ENCODE measurements at places on chromosomes 5 and 9.

GRCh38 chr5:122653087-122654017 is 121.5 kb upstream of the SNX2 start:
- no peak for DNase-seq

DNA sequence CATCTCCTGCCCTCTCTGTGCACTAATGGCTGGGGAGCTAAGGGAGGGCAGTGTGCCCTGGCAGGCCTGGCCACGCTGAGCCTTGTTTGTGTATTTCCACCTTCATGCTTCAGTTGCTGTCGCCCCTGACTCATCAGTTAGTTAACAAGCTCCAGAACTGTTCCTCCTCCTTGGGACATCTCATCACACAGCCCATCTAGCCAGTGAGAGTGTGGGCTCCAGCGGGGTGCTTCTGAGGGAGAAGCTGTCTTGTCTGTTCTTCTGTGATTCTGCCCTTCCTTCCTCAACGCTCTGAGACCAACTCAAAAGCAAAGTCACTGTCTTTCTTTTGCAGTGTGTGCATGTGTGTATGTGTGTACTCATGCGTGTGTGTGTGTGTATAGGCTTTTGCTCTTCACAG is 58.3 kb upstream of the CPEB4 start:
- no peak for DNase-seq

DNA sequence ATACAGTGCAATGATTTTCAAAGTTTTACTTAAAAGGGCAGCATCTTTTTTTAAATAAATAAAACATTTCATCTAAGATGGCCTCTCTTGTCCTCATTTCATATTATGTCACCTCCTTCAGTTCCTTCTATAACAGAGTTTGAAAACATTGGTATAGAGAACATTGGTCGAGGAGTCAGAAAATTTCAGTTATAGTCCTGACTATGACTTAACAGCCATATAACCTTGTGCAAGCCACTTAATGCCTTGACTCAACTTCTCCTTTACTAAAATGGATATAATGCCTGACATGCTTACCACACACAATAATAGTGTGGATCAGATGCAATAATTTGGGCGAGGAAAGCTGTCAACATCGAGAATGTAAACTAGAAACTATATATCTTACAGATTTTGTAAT is 22.6 kb downstream of the SSBP2 start:
- DNase-seq: no peak

DNA sequence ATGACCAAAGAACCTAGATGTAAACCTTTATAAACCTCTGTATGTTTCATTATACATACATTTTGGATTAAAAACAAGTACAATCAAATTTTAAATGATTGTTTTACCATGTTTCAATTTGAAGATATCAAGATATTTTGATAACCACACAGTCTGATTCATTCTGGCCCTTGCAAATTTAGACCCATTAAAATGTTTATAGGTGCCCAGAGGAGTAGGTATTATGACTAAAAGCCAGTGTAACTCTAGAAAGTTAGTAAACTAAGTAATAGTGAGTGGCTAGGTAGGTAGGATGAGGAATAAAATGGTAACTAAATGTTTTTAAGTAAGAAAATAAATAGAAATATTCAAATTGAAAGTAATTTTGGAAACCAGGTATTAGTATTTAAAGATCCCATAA is 165.5 kb downstream of the PBX3 start:
- DNase-seq: no peak

GRCh38 chr9:70811638-70812037 is 309.8 kb downstream of the TRPM3 start:
- no peak for DNase-seq

DNA sequence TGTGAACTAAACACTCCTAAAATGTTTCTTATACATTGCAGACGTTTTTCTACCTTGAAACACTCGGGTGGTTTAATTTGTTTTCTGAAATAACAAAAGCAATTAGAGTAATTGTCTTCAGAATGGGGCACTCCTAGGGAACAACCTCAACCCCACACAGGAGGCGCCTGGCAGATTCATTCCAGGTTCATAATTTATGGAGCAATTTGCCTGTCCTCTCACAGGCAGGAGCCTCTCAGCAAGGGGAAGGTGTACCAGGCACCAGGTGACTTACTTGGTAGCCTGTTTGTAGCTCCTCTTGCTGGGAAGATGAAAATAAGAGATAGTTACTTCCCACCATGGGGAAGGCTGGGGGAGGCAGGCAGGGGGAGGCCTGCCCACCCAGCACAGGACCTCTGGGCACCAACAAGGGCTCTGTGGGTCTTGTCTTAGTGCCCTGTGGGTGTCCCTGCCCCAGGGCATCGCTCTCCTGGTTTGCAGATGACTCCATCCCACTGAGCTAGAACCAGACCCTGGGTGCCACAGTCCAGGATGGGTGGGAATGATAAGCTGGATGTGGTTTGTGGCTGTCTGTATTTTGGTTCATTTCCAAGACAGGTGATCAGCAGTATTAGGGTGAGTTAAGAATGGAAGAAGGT is 144.4 kb downstream of the FSTL4 start:
- DNase-seq: no peak

DNA sequence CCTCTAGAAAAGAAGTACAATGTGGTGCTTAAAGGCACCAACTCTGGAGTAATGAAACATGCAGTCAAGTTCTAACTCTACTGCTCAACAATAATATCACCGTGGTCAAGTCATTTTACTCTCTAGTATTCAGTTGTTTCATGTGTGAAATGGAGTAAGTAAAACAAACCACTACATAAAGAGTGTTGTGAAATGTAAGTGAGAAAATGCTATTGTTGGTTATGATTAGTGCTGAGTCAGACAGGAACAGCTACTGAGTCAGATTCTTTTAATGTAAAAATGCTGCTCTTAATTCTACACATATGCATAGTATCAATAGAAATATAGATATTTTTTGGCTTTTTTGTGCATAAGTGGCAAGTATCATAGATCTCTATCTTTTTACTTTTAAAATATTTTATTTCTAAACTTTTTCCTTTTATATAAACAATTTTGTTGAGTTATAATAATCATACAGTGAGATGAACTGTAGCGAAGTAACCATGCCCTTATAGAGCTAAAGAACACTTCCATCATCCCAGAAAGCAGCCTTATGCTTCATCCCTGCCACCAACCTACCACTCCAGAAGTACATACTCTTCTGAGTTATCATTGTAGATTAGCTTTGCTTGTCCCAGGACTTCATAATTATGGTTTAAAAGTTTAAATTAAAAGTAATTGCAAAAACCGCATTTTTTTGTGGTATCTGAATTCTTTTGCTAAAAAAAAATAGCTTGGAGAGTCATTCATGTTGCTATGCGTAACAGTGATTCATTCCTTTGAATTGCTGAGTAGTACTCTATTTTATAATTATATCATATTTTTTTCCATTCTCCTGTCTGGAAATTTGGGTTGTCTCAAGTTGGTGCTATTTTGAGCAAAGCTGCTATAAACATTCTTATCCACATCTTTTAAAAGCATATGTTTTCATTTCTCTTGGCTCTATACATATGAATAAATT is 548.2 kb upstream of the CLINT1 start:
- DNase-seq: no peak

GRCh38 chr9:79447762-79448161 is 124.0 kb upstream of the TLE4 start:
- no peak for DNase-seq

DNA sequence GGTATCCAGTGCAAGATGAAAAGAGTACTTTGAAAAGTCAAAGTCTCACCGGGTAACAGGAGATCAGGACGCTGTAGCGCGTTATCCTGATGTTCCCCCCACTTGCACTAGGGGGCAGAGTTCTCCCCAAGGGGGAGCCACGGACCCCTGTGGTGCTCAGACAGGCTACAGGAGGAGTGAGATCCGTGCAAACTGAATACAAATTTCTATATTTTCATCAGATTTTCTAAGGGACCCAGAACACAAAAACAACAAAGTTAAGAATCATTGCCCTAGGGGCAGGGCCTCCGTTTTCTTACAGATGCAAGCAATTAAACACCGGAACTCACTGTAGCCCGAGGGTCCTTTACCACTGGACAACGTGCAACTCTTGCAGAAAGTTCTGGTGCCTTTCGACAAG is 2.0 kb downstream of the MYO10 start:
- DNase-seq: no peak

- no peak for DNase-seq
Observed at GRCh38 chr5:169174923-169175322, 126.0 kb downstream of the SLIT3 start.

DNA sequence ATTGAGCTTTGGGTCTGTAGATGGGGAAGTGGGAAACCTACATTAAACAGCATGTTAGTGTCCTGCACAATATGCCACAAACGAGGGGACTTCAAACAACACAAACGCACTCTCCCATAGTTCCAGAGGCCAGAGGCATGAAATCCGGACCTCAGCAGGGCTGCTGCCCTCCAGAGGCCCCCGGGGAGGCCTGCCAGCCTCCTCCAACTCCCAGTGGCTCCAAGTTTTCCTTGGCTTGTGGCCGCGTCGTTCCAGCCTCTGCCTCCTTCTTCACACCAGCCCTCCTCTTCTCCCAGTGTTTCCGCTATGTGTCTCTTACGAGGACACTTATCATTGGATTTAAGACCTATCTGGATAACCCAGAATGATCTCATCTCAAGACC is 13.3 kb upstream of the COL5A1 start:
- no peak for DNase-seq

DNA sequence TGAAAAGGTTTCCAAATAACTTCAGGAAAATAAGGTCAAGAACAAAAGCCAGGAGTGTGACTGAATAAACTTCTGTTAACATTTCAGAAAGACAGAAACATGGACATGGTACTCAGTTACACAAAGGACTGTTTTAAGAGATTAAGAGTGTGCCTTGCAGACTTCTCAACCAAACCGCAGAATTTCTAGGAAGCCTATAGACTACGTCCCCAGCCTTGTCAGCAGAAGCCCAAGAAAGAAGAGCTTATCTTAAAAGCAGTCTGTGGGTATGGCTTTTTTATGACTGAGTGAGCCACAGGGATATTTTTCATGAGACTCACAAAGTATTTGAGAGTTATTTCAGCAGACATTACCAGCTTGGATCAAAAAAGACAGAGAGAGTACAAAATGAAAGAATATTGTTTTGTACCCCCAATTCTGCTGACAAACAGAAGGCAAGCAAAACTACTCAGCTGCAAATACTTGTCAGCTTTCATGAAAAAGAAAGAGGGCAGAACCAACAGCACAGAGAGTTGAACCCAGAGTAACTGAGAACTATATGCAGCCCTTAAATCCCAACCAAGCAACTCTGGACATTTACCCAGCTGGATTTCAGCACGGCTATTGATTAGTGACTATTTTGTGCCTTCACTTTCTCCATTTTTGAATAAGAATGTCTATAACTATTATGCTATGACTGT is 711.0 kb upstream of the CTNND2 start:
- no peak for DNase-seq

DNA sequence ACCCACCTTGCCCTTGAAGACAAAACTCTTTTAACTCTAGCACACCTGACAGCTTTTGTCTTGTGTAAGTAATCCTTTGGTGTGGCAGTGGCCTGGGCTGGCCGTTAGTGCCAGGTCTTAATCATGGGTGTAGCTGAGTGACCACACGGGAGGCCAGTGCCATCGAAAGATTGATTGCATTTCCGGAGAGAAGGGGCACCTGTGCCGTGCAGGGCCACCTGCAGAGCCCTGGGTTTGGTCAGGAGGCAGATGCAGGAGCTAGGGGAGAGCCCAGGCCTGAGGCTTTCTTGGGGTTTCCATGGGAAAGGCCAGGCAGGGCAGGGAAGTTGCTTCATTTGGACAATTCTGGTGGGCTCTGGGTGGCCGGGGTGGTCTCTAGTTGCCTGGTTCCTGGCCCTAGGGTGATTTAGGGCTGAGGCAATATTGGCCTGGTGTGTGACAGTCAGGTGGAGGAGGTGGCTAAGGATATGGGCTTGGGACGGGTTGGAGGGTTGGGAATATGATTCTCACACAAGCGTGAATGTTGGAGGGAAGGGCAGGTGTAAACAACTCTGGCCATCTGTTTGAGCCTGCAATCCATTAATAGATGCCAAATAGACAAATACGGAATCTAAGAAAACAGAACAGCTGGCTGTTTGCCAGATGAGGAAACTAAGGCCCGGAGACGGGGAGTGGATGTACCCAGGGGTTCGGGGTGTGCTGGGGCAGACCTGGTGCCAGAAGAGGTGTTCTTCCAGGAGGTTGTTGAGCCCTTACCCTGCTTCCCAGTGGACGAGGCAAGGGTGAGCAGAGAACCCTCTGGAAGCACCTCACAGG is 4.6 kb downstream of the DBH start:
- DNase-seq: no peak

DNA sequence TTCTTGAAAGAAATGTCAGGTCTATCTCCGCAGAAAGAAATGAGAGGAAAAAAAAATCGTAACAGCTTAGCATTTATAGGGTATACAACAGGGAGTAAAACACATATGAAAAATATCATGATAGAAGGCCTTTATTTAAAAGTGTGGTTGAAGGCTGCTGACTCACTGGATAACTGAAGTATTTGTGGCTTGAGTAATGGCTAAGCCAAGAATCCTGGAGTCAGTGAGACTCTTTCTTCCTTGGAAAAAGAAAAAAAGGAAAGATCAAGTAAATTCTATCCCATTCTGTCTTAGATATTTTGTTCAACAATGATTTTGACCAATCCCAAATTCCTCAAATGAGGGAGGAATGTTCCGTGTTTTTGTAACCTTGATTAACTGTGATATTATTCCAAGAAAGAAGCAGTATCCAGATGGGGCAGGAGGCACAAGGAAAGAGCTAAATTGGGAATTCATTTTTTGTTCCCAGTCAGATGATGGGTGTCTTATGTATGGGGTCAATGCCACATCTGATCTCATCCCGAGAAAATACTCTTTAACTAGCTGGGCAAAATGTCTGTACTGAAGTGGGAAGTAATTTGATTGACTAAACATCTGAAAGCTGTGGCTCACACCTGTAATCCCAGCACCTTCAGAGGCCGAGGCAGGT is 64.3 kb upstream of the MYO10 start:
- no peak for DNase-seq

DNA sequence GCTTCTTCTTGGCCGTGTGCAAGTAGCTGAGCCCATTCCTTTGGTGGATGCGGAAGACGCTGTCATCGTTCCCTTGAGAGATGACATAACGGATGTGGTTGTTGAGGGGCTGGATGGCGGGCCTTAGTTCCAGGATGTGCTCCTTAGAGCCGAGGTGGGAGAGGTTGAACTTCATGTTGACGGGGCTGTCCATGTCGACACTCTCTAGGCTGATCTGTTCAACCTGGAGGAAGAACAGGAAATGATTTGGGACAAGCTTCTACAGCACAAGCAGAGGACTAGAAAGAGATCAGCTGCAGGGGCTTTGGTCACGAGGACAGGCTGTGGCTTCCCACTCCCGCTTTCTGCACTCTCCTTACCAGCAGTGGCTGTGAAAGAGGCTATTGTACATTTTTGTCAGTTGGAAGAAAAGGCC is 176.0 kb downstream of the SLC12A2 start:
- DNase-seq: no peak

GRCh38 chr9:101639785-101640665 is 45.3 kb upstream of the PPP3R2 start:
- no peak for DNase-seq

- DNase-seq: no peak
Observed at GRCh38 chr5:133159543-133159942, 107.7 kb downstream of the HSPA4 start.
